RWPE1 (cell line): ENCODE measurements at places on chromosomes 5 and 9.

DNA sequence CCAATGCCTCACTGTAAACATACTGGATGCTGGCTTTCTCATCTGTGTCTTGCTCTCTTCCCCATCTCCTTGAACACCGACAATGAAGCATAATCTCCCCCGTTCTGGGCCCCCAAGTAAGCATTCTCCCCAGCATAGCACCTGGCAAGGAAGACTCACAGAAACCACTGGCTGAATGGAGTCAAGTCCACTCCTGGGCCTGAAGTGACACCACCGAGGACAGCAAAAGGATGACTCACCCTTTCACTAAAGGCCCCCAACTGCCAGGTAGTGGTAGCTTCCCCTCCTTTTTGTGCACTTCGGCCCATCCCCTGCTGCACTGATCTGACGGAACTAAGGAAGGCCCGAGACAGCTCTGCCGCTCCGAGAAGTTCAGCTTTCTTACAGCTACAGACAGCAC, 9.4 kb downstream of the VDAC1 start:
- DNase-seq = no peak

DNA sequence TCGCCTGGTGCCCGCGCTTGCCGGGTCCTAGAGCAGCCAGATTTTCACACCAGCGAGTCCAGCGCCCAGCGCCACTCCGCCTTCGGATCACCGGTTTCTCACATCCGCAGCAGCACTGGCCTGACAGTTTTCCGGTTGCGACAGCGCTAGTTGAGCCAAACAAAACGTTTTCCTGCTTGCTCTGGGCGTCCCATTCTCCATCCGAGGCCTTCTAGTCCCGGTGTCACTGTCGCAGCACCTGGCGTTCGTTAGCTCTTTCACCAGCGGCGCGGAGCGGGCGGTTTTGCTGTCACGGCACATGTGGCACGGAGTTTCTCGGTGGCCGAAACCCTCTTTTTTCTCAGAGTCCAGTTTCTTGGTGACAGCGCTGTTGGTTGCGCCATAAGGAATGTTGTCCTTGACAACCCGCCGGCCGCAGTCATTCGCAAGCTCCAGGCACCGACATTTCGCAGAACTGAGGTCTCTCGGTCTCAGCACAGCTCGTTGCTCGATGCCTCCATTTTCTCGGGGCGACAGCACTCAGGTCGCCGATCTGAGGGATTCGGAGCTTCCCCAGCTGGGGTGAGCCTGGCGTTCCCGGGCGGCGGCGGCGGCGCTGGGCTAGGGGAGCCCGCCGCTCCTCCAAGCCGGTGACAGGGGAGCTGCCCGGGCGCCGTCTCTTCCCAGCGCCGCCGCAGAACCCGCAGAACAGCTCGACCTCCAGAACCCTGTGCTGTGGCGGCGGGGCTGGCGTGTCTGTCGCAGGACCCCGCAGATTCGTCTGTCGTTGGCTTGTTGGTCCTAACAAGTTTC, 47.8 kb downstream of the ANXA2R start:
- no peak for DNase-seq

- no peak for DNase-seq
Observed at GRCh38 chr5:87307796-87308423, 40.2 kb downstream of the RASA1 start.

GRCh38 chr5:123530728-123531127, 18.8 kb downstream of the CSNK1G3 start:
- no peak for DNase-seq

DNA sequence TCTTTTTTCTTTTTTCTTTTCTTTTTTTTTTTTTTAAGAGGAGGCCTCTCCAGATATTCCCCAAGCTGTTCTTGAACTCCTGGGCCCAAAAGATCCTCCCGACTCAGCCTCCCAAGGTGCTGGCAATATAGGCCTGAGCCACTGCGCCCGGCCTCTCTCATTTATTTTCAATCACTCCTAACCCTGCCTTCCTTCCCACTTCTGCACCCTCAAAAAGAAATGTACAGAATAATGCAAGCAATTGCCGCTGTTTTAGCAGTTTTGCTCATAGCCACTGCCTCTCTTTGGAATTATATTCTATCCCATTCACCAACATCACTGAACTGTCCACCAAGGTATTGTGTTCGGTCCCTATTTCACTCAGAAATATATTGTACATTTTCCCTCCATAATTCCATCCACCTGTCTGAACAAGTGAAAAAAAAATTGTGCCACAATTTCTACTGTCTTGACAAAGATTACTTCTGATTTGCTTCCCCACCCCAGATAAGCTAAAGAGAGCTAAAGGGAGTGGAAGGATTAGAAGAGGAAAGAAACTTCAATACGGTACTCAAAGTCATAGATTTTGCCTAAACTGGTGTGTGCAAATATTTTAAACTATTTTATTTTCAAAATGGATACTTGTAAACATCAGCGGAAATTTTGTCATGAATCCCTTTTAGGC, 1.9 kb downstream of the FNBP1 start:
- DNase-seq = no peak

GRCh38 chr5:54360089-54360488, 49.7 kb upstream of the ARL15 start:
- peak; percentile 93 for DNase-seq

GRCh38 chr9:100213730-100214477, 114.9 kb downstream of the INVS start:
- DNase-seq = no peak

DNA sequence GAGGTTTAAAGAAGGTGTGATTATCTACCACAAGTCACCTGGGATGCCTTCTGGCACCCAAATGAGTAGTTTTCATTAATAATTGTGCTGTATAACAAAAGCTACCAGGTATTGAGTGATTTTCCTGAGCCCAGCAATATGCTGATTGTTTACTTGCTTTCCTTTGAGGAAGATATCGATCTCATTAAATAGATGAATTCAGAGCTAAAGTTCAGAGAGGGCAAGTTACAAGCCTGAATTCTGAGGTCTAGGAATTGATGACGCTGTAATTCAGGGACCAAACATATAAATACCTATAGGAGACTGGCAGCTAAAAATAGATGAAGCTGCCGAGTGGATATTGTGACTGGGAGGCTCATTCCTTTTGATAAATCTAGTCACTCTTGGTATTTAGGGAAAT, 1.1 kb downstream of the ERCC6L2 start:
- peak; percentile 44 for DNase-seq

DNA sequence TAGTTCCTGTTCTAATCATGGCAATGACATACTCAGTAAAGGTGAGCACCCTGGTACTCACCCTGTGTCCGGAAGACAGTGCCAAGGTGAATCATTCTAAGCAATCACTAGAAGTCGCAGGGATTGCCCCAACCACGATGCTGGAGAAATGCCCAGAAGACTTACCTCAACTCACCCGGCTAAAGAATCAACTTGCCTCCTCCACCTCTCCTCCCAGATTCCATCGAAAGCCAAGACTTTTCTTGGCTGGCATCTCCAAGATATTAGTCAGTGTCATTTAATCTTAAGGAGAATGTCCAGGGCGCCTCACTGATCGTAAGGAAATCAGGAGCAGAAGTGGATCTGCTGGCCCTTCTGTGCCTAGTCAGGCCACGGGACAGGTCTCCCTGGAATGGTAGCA, 204.9 kb downstream of the ERCC6L2 start:
- DNase-seq = peak; percentile 99

GRCh38 chr9:110148384-110148783, 59.6 kb downstream of the C9orf152 start:
- DNase-seq = no peak

- no peak for DNase-seq
Observed at GRCh38 chr5:169429044-169429443, 128.1 kb upstream of the SLIT3 start.

DNA sequence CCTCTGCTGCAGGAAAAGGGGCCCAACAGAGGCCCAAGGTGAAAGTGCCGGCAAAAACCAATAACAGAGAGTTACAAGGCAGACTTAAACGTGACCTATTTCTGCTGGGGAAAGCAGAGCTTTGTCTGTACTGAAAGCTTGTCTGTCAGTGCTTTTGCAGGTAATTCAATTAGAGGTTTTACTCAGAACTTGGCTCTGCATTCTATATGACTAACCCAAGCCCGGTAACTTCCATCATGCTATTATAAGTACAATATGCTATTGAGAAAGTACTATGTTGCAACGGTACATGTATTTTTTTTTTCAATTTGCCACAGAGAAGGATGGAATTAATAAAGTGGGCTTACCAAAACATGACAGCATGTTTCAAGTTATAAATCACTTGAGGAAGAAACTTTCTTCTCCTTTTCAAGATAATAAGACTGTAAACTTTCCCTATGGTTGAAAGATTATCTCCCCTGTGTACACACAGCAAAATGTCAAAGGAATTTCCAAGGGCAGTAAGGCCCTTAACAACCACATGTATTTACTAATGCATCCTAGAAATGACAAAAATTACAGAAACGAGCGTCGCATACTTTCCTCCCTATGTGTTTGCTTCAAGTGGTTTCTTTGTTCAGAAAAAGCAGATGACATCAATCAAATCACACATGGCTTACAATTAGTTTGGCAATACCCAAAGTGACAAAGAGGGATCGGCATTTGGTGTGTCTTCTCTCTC, 282.4 kb downstream of the EFNA5 start:
- DNase-seq = peak; percentile 84

- DNase-seq = no peak
Observed at GRCh38 chr9:106156465-106156864, 462.1 kb downstream of the TMEM38B start.

GRCh38 chr5:35012796-35013195, 35.0 kb downstream of the AGXT2 start:
- no peak for DNase-seq

DNA sequence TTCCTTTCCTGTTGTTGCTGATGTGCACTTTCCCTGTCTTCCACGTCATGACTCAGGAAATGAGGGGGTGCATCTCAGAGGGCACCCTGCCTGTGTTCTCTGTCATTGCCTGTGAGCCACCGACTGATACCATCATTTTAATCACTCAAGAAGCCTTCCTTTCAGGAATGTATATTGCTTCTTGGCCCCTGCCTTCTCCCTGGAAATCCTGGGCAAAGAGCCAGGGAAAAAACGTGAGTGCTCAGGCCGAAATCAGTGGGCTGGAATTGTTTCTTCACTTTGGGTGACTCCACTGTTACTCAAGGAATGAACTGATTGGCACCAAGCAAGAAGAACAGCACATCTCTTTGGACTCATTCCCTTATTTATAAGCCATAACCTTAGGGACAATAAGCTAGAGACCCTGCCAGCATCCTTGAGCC, 126.1 kb downstream of the SNX18 start:
- peak; percentile 85 for DNase-seq

DNA sequence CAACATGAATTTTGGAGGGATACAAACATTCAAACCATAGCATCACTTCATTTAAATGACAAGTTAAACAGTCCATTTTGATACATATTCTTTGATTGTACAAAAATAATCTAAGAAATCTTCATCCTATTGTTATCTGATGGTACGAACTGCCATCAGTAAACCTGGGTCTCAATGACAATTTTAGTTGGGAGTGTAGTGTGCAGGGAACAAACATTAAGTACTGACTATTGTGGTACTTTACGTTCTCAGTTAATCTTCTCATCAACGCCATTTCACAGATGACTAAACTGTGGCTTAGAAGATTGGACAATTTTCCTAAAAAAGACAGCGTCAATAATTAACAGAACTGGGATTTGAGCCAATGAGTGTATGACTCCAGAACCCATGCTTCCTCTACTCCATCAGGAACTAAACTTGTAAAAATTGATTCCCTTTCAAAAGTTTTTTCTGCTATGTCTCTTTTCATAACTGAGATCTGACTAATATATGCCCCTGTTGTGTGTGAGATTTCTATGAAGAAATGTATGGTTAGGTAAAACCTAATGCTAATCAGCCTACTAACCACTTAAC, 21.1 kb downstream of the TNPO1 start:
- DNase-seq = no peak

- DNase-seq = no peak
Observed at GRCh38 chr9:110282018-110282738, 25.9 kb upstream of the TXN start.

- no peak for DNase-seq
Observed at GRCh38 chr5:73497497-73498056, 665 bp upstream of the BTF3 start.

- no peak for DNase-seq
Observed at GRCh38 chr5:157993201-157993600, 134.3 kb upstream of the CLINT1 start.

GRCh38 chr5:170317499-170317898, 19.9 kb upstream of the LCP2 start:
- no peak for DNase-seq

DNA sequence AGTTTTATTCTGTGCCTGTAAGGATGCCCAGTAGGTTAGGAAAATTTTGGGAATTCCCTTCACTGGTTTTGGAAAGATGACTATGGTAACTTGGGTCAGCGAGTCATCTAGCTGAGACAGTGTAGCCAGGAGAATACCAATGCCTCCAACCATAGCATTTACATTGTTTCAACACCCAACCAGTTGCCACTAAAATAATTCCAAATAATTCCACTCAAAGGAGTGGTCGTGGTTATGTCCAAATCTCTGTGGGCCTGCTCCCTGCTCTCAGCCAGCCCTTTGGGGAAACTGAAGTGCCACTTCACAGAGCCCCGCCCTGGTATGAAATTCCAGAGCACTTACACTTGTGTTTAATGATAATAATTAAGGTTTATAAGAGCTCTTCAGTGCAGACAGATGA, 310.5 kb downstream of the PLK2 start:
- DNase-seq = peak; percentile 35

GRCh38 chr9:114386886-114387679, 699 bp downstream of the AKNA start:
- no peak for DNase-seq

GRCh38 chr5:73997960-73998359, 372.0 kb downstream of the ARHGEF28 start:
- peak; percentile 16 for DNase-seq

- DNase-seq = peak; percentile 82
Observed at GRCh38 chr9:95505717-95506427, 10.9 kb downstream of the PTCH1 start.

GRCh38 chr5:147809830-147810666, 21.4 kb downstream of the SPINK1 start:
- DNase-seq = no peak

- DNase-seq = peak; percentile 75
Observed at GRCh38 chr5:107456281-107456715, 214.4 kb downstream of the EFNA5 start.

DNA sequence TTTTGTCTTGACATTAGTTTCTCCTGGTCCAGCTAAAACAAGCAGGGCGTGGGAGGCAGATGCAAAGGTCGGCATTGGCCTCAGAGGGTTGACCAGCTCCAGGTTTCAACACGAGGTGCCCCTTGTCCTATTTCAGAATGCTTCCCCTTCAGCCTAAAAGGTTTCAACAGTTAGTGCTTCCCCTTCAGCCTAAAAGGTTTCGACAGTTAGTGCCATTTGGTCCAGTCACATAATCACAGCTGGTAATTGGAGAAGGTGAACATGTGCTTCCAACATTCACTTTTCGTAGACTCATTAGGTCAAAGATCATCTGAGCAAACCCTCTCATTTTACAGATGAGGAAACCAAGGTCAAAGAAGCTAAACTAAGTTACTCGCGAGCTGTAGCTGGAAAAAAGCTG, 270.3 kb upstream of the MAP3K1 start:
- no peak for DNase-seq

DNA sequence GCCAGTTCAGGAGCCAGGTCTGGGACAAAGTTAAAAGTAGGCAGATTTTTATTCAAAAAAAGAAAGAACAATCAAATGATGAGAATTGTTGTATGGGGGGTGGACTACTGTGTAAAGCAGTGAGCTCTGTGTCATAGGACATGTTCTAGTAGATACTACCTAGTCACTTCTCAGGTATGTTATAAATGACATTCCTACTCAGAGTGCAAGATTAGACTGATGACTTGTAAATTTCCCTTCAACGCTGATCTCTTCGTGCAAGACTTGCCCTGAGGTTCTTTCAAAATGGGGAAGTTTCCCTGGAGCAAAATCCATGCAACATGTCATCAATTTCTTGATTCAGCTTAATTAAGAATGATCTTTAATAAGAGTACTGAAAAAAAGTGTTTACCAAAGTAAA, 175.1 kb downstream of the RORB start:
- DNase-seq = no peak
